ENCODE measurements at places on chromosomes 1 and 21.

- peak; percentile 58 for DNase-seq
Measured at GRCh38 chr1:43853161-43853921, 80.3 kb upstream of the ARTN start.

- no peak for DNase-seq
Measured at GRCh38 chr1:3762151-3762872, 10.1 kb downstream of the CCDC27 start.

DNA sequence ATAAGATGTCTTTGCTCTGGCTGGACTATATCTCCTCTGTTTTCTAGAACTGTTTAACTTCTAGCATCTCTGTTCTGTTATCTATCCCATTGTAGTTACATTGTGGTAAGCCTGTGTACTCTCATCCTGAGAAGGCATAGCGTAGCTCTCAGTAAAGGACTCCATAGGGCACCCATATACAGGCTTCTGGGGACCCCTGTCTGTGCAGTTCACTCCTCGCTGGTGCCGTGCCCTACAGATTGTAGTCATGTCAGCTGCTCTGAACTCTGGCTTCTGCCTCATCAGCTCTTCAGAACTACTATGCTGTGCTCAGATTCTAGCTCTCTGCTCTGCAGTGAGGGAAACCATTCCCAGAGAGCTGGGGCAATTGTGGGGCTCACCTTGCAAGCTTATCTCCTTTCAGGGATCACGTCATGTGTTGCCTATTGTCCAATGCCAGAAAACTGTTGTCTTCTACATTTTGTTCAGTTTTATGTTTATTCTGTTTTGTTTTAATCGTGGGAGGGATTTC lies 181.3 kb upstream of the USP24 start:
- no peak for DNase-seq

DNA sequence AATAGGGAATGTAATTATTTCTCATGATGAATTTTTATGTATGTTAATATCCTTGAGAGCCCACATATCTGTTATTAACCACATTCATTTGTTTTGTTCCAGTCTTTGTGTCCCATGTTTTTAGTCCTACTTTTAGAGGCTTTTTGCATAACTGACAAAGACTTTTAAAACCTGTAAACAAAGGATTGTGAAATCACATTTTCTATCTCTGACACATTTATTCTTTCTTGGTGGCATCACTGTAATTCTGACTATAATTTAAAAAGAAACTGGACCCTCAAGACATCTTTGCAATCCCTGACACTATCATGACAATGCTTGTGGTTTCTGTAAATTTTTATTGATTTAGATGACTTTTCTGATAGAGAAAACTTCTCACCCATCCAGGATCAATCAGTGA lies 313.1 kb downstream of the SIPA1L2 start:
- DNase-seq = no peak

GRCh38 chr1:31875636-31876236 lies 59.9 kb upstream of the SPOCD1 start:
- no peak for DNase-seq

DNA sequence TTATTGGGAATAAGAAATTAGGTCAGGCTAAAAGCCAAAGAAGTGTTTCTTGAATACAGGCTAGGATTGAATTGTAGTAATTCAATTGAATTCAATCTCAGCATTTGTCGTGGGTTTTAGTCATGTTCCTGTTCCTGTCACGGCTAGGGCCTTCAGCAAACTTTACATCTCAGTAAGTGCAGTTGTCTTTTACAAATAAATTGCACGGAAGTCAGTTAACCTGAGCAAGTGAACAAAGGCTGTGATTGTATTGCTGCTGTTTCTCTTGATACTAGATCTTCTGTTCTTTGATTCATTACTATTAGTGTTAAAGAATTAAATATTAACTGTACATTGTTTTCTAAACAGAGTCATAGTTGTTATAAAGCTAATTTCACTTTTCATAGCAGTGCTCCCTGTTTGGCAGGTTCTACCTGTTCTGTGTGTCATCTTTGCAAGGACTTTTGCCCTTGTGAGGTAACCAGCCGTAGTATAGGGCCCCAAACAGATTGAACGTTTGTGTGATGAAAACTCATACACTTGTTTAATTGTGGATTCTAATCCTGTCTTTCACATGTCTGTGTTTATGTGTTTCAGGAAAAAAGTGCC lies 164.4 kb downstream of the EDEM3 start:
- DNase-seq = peak; percentile 76

DNA sequence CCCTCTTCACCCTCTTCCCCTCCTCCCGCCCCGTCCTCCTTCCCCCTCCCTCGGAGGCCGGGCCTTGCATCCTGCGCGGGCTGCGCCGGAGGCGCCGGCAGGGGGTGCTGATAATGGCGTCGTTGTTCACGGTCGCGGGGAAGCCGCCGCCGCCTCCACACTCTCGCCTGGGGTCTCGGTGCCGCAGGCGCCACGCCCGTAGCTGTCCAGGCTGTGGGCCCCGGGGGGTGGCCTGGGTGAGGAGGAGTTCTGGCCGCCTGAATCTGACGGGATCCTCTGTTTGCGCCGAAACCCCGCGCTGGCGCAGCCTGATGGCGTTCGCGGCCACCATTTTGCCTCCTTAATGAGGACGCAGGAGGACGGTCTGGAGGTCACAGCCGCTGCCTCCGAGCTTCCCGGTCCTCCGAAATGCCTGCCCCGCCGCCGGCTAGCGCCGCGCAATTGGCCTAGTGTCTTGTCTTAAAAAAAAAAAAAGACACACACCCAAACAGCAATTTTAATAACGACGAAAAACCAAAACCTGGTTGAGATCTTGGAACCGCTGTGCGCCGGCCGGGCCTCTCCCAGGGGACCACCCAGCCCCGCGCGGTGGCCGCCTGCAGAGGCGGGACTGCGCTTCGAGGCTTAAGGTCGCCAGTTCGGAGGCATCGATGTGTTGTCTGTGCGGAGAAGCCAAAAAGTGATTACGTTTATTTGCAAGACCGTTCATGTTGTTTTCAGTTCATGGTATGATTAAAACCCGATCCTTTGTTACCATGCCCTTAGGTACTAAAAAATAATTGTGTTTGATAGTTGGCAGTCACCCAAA lies 106.6 kb upstream of the HNRNPU start:
- DNase-seq = peak; percentile 96

GRCh38 chr1:175445646-175446045 lies 253.1 kb upstream of the KIAA0040 start:
- no peak for DNase-seq

GRCh38 chr1:109299558-109300343 lies 7.1 kb downstream of the MYBPHL start:
- peak; percentile 47 for DNase-seq

DNA sequence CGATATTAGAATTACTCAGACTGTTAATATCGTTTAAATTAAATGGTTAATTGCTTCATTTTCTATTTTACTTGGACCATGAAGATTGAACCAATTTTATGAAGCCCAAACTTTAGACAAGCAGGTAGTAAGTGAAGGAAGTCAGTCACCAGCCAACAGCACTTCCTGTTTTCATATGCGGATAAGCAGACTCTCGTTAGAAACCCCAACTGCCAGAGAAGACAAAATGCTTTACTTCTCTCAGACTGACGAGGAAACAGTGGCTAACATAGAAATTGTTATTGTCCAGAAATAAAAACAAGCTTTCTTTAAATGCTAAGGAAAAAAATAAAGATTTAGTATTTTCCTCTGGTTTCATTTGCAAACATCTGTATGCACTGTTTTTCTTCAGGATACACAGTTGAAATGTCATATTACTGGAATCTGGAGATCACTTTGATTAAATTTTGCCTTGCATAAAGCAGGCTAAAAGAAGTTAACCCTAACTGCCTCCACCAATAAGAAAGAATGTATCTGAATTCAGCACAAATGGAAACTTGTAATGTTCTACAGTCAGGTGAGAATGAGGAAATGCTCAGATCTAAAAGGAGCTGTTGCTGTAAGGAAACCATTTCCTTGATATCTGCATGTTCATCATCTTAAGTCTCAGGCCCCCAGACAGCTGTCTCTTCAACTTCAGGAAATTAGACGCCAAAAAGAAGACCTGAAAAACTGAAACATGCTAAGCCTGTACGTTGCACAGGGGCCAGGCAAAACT lies 129.8 kb upstream of the SAMSN1 start:
- no peak for DNase-seq

GRCh38 chr1:59776960-59777852 lies 37.5 kb upstream of the HOOK1 start:
- no peak for DNase-seq

GRCh38 chr1:107620753-107621152 lies 344.2 kb downstream of the VAV3 start:
- DNase-seq = no peak

GRCh38 chr1:27011058-27011764 lies 1.4 kb downstream of the TENT5B start:
- peak; percentile 91 for DNase-seq

GRCh38 chr1:40877698-40878097 lies 15.5 kb upstream of the CITED4 start:
- peak; percentile 93 for DNase-seq

DNA sequence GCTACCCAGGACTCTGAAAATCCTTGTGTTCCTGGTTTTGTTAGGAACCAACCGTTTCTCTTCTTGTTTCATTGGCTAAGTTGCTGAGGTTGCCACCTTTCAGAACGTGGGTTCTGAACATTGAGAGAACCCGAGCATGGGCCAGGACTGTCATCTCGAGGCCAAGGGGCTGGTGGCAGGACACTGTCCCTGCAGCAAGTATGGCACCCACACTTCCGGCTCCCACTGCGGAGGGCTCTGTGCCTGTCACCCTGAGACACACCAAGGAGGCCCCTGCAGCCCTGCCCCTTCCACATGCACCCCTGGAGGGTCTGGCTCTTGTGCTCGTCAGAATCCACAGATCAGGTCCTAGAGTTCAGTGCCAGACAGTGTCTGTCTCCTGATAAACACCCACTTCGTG lies 39.1 kb upstream of the LRRC3 start:
- DNase-seq = no peak

- DNase-seq = no peak
Measured at GRCh38 chr1:231666220-231666936, 39.8 kb downstream of the DISC1 start.

DNA sequence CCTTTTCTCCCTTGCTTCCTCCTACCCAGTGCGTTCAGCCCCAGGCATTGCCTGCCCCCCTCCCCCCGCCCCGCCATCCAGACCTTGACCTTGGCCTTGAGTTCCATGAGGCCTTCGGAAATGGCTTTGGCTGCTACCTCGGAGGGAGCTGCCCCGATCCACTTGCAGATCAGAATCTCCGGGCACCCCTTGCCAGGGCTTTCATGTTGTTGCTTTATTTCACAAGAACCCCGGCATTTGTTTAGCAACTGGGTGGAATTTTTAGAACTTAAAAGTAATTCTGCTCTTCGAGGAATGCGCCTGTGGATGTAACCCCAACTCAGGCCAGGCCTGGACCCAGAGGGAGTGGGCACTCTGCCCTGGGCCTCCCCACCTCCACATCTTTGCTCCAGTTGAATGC lies 154.1 kb upstream of the TMEM51 start:
- DNase-seq = no peak

- DNase-seq = peak; percentile 94
Measured at GRCh38 chr1:59672851-59673572, 141.7 kb upstream of the HOOK1 start.

GRCh38 chr1:27113861-27114260 lies 41.1 kb downstream of the SLC9A1 start:
- no peak for DNase-seq

GRCh38 chr1:150765296-150765976 lies at the start of gene CTSS:
Gene CTSS (minus strand): TSS chr1:150765778. CDS start chr1:150764763, 1,015 bp downstream.
- DNase-seq = no peak

- no peak for DNase-seq
Measured at GRCh38 chr1:25590096-25590824, 26.3 kb upstream of the MAN1C1 start.

- no peak for DNase-seq
Measured at GRCh38 chr1:110032327-110032726, 2.1 kb upstream of the STRIP1 start.

- peak; percentile 17 for DNase-seq
Measured at GRCh38 chr21:34548781-34549376, 36.9 kb upstream of the KCNE1 start.

DNA sequence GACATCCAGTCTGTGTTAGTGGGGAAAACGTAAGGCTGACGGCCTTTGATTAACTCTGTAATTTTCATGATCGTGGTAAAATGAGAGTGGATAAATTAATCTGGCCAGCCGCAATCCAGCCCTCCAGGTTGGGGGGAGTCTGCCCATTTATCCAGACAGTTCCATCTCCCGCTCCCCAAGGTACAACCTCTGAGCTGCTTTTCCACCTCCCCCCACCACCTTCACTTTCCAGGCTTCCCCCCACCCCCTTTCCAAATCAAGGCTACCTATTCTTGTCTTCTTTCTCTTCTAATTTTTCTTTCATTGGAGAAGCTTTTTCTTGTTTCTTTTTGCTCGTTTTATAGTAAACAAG lies 6.0 kb downstream of the MIER1 start:
- DNase-seq = no peak

GRCh38 chr1:200794506-200795065 lies 55.9 kb downstream of the CAMSAP2 start:
- peak; percentile 21 for DNase-seq

DNA sequence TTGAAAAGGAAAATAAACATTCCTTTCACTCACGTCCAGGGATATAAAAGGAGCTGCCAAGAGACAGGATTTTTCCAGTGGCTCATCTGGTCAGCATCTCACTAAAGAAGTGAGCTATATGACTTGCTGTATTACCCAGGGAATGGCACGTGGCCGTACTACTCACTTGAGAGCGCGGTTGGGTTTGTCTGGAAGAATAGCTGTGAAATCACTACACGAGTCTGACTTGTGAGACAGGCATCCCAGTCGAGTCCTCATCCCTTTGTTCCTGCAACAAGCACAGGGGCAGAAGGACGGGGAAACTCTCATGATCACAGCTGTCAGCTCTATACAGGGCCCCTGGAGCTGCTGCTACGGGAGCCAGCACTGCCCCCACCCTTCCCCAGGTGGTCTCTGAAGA lies 17.7 kb downstream of the RGS8 start:
- DNase-seq = no peak

GRCh38 chr21:18907076-18907475 lies 503.5 kb upstream of the TMPRSS15 start:
- no peak for DNase-seq

DNA sequence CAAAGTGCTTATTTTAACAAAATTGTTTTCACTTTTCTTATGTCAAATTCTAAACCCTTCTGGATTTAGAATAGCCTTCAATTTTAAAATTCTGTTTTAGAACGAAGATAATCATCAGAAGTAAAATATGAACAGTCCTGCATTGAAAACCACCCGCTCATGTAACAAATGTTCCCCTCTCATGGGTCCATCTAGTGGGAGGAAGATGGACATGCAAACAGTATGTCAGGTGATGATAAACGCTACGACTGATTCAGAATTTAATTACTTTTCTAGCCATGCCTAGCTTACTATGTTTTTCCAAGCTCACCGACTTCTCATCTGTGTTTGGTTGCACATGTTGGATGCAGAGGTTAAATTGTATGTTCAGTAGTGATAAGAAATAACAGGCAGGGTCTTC lies 23.5 kb downstream of the SOD1 start:
- no peak for DNase-seq

GRCh38 chr1:220914283-220915116 lies 35.3 kb downstream of the HLX start:
- DNase-seq = no peak

- peak; percentile 50 for DNase-seq
Measured at GRCh38 chr1:223711173-223711572, 1.2 kb upstream of the CAPN2 start.

GRCh38 chr1:47979724-47980123 lies 17.5 kb downstream of the TRABD2B start:
- DNase-seq = no peak

Data from mammary epithelial cell (primary cell).